SK-N-SH (cell line): ENCODE measurements at places on chromosomes 12 and 14.

- DNase-seq = no peak
Observed at GRCh38 chr12:127822809-127823411, 444.1 kb upstream of the TMEM132C start.

DNA sequence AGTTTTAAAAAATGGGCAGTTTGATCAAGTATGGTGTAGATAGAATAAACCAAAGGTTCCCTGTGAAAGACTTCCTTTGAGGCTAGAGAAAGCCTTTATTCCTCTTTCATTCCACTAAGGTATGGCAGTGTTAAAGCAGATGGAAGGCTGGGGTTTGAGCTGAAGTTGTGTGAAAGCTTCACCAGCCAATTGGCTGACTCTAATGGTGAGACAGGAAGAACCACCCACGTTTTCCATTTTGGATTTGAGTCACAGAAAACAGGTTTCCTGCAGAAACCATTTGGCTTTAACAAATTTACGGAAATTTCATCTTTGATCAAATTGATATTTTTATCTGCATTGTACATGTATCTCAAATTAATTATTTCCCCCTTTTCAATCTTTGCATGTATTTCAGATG, 455.0 kb downstream of the PCNX1 start:
- DNase-seq = no peak

- DNase-seq = no peak
Observed at GRCh38 chr14:72366619-72367018, 434.4 kb downstream of the RGS6 start.

- no peak for DNase-seq
Observed at GRCh38 chr12:50948798-50949197, 3.5 kb upstream of the HIGD1C start.

GRCh38 chr12:127811988-127812387, 455.0 kb upstream of the TMEM132C start:
- DNase-seq = no peak

DNA sequence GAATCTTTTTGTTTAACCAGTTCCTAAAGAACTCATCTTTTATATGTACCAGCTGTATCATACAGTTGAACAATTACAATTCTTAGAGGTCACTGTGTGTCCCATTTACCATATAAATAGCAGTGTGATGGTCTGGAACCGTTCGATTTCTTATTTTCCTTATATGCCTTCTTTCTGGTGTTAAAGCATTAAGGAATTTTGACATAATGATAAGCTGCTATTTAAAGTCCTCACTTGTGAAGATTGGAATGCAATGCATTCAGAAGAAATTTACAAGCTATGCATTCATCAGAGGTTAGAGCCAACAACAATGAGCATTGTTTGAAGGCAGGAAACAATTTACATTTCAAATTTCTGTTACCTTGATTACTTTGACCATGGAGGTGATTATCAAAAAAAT, 80.0 kb upstream of the PRICKLE1 start:
- DNase-seq = no peak
